Caco-2 (cell line): ENCODE measurements at places on chromosomes 13 and 19.
A peak's percentile ranks its signal among the peaks of the same experiment; 100 is the strongest.

DNA sequence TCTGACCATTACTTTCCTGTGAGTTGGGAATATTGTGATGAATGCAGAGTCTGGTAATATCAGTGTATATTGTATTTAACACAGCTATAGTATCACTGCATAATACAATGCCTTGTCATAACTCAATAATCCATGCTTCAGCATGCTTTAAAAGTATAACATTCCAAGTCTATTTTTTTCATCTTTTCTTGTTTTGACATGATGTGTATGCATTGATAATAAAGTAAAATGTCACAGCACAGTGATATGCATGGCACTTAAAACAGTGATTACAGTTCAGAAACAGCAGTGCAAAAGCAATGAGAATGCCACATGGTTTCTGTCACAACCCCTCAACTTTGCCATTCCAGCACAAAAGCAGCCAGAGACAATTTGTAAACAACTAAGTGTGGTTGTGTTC, 17.8 kb downstream of the KATNAL1 start:
- DNase-seq: no peak

DNA sequence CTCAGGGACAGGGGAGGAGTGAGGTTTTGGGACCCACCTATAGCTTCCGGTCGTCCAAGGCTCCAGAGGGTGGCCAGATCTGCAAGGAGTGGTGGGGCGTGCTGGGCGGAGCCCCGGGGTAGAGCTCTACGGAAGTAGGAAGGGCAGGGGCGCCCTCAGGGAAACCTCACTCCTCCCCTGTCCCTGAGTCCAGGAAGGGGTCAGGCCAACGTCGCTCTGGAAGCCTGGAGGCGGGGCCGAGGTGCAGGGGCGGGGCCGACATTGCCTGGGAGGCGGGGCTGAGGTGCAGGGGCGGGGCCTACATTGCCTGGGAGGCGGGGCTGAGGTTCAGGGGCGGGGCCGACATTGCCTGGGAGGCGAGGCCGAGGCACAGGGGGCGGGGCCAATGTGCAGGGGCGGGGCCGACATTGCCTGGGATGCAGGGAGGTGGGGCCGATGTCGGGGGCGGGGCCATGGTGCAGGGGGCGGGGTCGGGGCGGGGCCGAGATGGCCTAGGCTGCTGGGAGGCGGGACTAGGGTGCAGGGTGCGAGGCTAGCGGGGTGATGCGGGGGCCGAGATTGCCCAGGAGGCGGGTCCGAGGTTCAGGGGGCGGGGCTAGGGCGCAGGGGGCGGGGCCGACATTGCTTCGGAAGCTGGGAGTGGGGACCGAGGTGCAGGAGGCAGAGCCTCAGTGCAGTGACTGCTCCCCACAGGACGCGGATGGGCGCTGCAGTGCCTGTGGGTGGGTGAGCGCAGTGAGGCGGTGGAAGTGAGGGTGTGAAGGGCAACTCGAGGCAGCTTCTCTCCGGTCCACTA, 4.9 kb upstream of the PALM start:
- peak; percentile 56 for DNase-seq

DNA sequence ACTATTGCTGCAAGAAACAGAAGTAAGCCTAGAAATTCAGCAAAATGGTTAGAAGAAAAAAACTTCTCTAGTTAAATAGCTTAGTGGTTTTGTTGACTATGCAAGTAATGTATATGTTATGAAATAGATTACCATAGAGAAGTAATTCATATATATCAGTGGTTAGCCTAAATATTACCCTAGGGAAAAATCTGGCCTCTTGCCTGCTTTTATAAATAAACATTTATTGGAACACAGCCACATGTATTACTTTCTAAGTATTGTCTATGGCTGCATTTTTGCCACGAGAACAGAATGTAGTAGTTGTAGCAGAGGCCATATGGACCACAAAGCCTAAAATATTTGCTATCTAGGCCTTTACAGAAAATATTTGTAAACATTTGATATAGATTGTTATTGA, 1471.7 kb upstream of the PRR20A start:
- DNase-seq: no peak

- no peak for DNase-seq
These were observed 34.8 kb downstream of the ATP7B start for GRCh38 chr13:51976423-51976822.

DNA sequence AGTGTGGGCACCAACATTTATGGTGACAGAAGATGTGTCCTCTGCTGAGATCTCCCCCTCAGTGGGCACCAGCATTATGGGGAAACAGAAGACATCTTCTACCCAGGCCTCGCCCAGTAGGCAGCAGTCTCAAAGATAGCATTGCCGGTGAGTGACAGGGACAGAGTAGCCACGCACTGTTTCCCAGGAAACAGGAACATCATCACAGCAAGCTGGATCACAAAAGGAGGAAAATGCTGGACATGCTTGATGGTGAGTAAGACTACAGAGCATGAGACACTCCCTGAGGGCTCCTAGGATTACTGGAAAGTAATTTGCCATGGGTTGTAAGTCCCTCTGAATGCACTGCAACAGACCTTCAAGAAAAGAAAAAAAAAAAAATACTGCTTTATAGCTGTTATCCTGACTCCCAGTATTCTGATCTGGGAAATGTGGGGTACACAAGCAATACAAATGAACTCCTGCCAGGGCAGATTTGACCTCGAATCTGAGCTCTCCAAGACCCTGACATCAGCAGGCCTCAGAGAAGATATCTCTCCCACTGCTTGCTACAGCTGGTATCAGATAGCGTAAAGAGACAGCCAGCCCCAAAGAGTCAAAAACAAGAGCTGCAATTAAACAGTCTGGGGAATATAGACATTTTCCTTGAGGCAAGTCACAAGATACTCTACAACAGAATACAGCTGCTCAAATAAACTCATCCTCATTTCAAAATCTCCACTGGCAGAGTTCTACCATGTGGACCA, 180.4 kb downstream of the RBM26 start:
- DNase-seq: no peak

- DNase-seq: peak; percentile 62
These were observed 2.6 kb upstream of the LGALS4 start for GRCh38 chr19:38815059-38816001.

DNA sequence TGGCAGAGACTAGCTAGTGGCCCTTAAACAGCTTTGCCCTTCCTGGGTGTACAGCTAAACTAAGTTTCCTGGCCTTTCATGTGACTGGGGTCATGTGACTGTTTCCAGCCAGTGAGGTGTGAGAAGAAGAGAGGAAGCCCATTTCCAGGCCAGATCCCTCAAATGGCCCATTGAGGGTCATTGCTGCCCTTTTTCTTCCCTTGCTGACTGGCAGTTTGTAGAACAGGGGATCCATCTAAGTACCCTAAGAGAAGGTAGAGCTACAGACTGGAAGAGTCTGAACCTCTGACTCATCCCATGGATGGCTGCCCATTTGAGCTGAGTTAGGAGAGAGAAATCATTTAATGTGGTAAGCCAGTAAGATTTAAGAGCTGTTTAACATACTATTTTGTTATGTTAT, 2.8 kb downstream of the SWSAP1 start:
- no peak for DNase-seq

- DNase-seq: no peak
These were observed 5.2 kb upstream of the MLNR start for GRCh38 chr13:49214917-49215376.
